ENCODE measurements at places on chromosomes 2 and 18. TPM values are rescaled to one million over a fixed set of nuclear protein-coding genes. Genes with fewer than 3 reads are reported as not detected.

Gene AKAIN1
- not detected for total RNA-seq

Gene ANKRD62
- total RNA-seq: not detected

Gene DSC3
- total RNA-seq: 1.3 TPM

Gene PROKR1
- not detected for total RNA-seq

Gene C1D
- total RNA-seq: 36.5 TPM

Gene CHRND
- total RNA-seq: not detected

Gene SLC8A1
- total RNA-seq: 5.2 TPM

Gene FAM124B
- total RNA-seq: 155 TPM

Gene ANKRD30B
- total RNA-seq: not detected

Gene MC2R
- total RNA-seq: not detected

Gene SULT1C4
- 27.0 TPM for total RNA-seq

Gene HAAO
- total RNA-seq: not detected

Gene REEP1
- total RNA-seq: under 0.01 TPM

Gene ABCB11
- 0.65 TPM for total RNA-seq

Gene FAM228A
- total RNA-seq: not detected

Gene ARHGAP28
- total RNA-seq: 27.2 TPM

Gene ARHGEF4
- not detected for total RNA-seq

Gene AFF3
- total RNA-seq: not detected

Gene FOXD4L1
- not detected for total RNA-seq

Gene INPP5D
- total RNA-seq: 24.7 TPM

Gene ITGB6
- total RNA-seq: not detected

Gene RTP5
- not detected for total RNA-seq

Gene SLC9A4
- total RNA-seq: not detected

Gene CTIF
- total RNA-seq: 11.0 TPM

Gene PFN4
- 0.30 TPM for total RNA-seq

Gene ELOA2
- not detected for total RNA-seq

Gene TRIM43
- not detected for total RNA-seq

Data from epithelial cell of umbilical artery (primary cell).